Myocyte (in vitro differentiated cells): ENCODE measurements at places on chromosomes 7 and 10.

DNA sequence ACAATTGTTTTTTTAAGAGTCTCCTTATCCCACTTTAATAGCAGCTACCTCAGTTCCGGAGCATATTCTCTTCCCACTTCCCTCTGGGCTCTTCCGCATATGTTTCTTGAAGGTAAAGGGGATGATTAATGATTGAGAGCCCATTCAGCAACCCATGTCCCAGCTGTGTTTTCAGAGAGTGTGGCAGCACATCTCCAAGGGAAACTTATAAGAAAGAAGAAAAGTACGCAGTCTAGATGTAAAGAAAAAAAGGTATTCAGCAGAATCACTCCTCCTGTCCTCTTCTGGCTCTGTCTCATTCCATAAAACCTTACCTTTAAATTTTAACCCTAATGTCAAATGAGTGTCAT, 9.7 kb upstream of the ANKRD7 start:
- no peak for DNase-seq

DNA sequence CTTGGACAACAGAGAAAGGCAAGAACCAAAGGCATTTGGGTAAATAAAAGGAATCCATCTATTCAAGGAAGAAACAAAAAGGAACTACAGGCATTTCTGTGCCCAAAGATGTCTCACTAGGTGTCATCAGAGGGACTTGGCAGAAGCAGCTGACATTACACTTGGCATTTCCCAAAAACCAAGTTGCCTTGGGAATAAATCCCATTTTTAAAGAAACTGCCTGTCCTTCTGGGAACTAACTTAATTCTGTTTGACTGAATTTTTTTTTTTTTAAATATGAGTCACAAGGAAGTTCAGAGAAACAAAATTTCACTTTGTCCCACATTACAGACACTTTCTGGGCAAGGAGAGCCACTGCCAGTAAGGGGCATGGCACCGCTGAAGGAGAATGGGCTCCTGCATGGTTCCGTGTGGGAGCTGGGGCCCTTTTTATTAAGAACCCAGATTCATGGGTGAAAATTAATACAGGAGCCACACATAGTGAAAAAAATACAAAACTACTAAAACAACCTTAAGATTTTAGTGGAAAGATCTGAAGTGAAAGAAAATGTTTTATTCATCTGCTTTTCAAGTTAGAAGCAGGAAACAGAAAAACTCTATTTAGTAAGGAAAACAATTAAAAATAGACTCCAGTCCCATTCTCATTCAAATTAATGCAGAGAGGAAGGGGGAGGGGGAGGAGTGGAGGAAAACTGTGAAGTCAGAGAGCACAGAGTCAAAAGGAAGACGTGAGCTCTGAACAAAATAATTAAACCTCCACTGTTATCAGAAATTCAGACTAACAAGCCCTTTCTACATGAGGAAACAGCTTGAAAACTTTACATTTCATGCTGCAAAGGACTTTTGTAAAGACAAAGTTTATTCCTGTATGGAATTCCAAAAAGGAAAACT, 118.4 kb upstream of the PDLIM1 start:
- DNase-seq, result no peak

DNA sequence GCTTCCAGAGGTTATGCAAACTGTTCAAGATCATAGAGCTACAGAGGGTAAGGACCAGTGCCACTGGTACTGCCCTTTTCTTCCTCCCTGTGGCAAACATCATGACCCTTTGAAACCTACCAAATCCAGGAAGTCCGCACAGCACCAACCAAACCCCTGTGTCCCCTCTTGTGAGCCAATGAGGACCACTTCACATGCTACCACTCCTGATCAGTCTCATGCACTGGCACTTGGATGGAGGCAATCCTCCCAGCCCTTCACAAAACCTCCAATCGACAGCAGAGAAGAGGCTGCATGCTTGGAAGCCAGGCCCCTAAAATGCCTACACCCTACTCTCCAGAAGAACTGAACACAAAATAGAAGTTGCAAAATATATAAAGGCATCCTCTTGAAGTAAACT, 248.0 kb downstream of the TNS3 start:
- DNase-seq, result no peak

GRCh38 chr10:132671228-132672154, 114.5 kb downstream of the NKX6-2 start:
- DNase-seq, result no peak

DNA sequence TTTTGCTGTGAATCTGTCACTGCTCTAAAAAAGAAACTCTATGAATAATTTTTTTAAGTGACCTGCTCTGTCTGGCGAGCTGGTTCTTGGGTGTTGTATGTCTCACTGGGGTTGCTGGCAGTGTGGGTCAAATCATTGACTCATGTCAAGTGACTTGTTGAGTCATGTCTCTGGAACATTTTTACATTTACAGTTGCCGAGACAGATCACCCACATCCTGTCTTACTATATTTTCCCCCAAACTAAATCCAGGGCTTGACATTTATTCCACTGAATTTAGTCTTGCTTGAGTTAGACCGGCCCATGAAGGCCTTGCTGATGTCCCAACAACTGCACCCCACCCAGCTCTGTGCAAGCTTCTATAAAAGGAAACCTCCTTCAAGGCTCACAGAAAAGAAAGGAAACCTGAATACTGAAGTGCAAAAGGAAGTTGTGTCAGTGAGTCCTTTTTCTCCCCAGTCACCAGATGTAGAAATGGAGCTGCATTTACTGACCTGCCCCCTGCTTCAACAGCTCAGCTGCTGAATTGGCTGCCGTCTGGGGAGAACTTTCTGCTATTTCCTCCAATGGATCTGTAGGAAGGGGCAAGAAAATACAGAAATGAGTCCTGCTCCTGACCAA, 290.3 kb downstream of the TNS3 start:
- DNase-seq, result peak; percentile 94

DNA sequence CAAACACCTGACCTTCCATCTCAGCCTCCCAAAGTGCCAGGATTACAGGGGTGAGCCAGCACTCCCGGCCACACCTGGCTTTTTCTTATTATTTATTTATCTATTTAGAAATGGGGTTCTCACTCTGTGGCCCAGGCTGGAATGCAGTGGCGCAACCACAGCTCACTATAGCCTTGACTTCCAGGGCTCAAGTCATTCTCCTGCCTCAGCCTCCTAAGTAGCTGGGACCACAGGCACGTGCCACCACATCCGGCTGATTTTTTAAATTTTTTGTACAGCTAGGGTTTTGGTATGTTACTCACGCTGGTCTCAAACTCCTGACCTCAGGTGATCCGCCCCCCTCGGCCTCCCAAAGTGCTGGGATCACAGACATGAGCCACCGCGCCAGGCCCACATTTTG, 56.9 kb upstream of the MYL10 start:
- DNase-seq, result peak; percentile 23

DNA sequence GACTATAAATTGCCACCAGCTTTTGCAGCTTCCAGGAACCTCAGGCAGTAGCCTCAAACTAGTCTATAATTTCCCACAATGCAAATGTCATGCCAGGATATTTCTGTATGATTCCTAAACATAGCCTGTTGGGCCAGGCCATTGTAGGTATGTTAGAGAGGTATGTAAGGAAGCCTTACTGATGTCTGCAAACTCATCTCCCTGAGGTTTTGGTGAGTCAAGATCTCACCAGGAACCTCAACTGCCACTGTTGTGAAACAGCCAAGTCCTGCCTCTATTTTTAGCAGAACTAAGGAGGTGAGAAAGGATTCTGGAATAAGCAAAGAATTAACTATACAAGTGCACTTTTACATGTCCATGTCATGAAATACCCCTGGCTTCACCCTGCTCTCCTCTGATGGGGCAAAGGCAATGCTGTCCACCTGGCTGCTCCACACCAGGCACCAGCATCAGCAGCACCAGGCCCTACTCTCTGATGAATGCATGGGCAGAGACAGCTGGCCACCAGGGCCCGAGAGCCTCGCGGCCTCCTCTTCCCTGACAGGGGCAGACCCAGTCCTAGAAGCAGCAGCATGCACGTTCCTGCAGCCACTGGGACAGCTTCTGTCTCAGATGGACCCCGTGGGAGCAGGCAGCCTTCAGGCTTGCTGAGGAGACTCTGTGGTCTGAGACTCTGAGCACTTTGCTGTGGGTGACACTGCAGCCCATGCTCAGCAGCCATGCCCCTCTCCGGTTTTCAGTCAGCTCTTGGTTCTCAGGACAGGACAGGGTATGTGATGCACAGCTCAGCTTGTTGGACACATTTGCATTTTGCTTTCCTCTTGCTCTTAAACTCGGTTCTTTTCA, 147.3 kb downstream of the ZMYND11 start:
- DNase-seq, result peak; percentile 54

GRCh38 chr10:32412499-32412853, 33.5 kb upstream of the CCDC7 start:
- DNase-seq, result peak; percentile 53

DNA sequence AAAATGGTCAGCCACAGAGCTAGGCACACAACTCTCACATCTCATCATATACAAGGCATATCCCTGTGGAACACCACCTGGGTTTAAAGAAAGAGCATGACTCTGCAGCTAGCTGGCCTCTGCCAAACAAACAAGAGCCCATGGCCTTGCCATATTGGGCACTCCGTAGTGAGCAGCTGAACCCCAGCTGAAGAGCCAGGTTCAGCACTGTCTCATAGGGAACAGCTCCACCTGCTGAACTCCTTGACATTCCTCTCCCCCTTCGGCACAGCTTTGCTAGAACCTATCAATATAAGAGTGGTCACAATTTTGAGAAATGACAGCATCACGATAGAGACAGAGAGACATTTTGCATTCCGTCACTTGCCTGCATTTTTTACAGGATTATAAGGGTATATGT, 20.0 kb downstream of the SORCS1 start:
- DNase-seq, result no peak

GRCh38 chr7:103877565-103877964, 111.9 kb downstream of the RELN start:
- no peak for DNase-seq

DNA sequence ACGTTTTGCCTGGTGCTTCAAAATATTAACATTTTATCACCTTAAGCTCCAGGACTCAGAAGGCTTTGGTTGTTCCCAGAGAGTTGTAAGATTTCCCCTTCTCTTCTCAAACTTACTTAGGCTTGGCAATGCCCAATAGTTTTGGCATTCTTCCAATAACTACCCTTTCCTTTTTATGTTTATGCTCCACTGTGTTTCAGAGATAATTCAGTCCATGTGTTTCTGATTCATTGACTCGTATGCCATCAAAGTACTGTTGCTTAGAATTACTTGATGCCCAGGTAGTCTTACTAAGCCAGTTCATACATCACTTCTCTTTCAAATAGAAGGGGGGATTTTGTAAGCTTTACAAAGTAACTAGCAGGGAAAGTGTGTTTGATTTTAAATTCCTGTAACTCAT, 66.6 kb downstream of the AGMO start:
- DNase-seq, result no peak

GRCh38 chr10:24430591-24430990, 221.7 kb downstream of the KIAA1217 start:
- no peak for DNase-seq

GRCh38 chr7:137873524-137873923, 26.8 kb upstream of the DGKI start:
- peak; percentile 81 for DNase-seq

- DNase-seq, result peak; percentile 57
Measured at GRCh38 chr7:111362506-111363054, 199.7 kb downstream of the IMMP2L start.

GRCh38 chr10:17229717-17229966, 1.6 kb downstream of the VIM start:
- DNase-seq, result peak; percentile 53

DNA sequence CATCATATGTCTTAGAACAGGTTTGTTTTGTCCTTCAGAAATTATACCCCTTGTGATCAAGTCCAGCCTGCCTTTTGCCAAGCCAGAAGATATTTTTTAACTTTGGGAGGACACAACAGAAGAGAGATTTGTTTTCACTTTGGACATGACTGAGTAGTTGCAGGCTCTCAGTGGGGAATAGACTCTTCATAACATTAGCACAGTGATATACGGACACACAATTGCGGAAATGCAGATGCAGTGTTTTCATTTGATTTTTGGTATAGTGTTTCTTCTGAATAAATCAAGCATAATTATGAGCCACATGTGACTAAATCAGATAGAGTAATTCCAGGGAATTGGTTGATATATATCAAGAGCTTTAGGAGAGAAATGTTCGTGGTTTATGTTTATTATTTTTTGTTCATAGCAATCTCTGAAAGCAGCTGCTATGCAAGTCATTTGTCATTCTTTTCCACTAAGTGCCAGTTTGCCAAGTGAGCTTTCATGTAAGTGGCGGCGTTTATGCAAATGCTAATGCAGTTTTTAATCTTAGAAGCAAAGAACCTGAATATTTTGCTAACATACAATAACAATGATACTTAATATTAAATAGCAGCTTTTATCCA, 69.6 kb upstream of the HDAC9 start:
- DNase-seq, result peak; percentile 28

DNA sequence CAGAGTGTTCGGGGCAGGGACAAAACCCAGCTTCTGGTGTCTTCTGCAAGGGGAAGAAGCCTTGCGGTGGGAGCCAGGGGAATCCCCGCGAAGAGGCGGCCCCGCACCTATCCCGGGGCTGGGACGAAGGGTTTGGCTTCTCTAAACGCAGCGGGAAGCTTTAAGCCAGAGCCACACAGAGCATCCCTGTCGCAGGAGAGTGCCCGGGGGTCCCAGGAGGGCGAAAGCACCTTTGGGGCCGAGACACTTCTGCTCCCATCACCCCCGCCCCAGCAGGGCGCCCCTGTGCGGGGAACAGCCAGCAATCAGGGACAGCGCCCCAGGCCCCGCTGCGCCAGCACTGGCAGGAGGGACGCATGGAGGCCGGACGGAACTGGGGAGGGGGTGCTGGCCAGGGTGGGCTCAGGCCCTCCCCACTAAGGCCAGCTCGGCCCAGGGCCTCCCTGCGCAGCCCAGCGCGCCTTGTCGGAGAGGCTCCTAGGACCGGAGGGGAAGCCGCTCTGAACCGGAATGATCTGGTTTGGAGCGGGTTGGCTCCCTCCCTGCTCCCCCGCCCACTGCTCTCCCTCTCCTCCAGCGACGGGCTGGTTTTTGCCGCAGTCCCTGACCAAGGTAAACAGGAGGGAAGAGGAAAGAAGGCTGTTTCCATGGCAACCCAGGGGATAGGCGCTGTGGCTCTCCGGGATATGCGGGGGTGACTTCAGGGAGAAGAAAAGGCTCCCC, 63.9 kb downstream of the TMEM209 start:
- DNase-seq, result no peak

DNA sequence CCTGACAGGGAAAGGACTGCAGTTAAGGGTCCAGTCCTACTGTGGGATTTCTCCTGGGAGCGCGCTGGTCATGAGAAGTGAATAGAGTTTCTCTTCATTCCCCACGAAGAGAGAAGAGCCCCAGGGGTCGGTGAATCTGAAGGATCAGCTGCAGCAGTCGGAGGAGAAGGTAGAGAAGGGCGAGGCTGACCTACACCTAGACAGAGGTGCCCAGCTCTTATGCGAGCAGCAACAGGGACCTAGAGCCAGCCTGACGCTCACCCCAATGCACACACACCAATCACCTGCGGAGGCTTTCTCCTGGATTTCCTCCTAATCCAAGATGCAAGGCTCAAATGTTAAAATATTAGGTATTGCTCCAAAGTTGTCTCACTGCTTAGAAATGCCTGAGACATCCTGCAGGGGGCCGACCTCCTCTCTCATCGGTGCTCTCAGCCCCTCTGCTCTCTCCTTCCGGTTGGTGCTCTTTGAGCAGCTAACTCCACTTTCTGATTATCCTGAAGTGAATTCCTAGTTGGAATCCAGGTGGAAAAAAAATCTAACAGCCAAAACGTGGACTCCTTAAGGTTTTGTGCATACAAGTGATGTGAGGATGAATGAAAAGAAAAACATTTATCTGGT, 176.4 kb downstream of the AHR start:
- no peak for DNase-seq
